Bronchial epithelial cell (primary cell): ENCODE measurements at places on chromosomes 11 and 22. TPM values are rescaled to one million over a fixed set of nuclear protein-coding genes. Genes with fewer than 3 reads are reported as not detected.
A peak's percentile ranks its signal among the peaks of the same experiment; 100 is the strongest.

Gene SOX10
- total RNA-seq, result not detected in 2 replicates

Gene CNIH2
- total RNA-seq, result not detected in 2 replicates

DNA sequence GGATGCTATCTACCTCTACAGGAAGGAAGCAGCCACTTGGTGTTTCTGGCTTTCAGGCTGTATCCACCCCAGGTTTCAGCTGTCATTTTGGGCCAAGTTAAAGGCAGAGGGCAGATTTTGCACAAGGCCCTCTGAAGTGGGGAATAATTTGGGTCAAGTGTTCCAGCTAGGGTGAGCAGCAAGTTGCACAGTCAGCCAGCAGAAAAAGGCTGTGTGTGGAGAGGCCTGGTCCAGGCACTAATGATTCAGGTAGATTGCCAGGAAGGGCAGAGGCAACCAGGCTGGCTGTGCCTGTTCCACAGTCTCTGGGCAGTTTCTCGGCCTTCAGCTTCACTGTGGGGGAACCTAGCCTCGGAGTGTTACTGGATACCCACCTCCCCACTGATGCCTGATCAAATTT lies 8.6 kb upstream of the ELF5 start:
- no peak for DNase-seq

DNA sequence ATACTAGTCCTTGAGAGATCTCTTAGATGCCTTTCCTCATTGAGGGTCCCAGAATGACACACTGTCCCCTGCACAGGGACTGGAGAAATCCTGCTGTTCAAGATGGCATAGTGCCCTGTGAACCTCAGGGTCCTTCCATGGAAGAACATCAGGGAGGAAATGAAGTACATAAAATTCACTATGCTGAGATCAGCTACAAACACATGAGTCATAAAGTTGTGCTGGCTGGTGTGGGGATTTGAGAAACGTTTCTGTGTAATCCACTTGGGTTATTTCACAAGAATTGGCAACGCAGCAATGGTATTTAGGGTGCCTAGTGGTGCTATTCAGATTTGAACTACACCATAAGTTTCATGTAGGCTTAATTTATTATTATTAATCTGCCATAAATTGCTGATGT lies 174.4 kb downstream of the MAML2 start:
- DNase-seq, result peak; percentile 92

- no peak for DNase-seq
Observed at GRCh38 chr11:37574361-37574760, 976.3 kb upstream of the RAG2 start.

GRCh38 chr22:40367342-40367741 lies 3.1 kb upstream of the SGSM3 start:
- DNase-seq, result no peak

DNA sequence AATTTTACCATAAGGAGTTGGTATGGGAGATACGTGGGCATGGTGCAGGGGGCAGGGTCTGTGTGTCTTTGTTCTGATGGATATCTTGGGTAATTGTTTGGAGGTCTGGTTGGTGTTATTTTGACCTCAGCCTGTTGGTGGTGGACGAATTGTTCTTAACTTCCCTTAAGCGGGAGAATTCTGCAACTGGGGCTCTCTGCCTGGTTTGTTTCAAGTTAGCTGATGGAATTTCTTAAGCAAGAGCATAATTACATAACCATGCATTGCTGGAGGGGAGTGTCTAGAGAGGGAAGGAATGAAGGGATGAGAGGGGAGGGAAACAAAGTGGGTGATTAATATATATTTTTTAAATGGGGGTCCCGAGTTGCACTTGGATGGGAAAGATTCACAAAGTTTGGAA lies 908.5 kb upstream of the RAG2 start:
- no peak for DNase-seq

GRCh38 chr11:34333787-34334186 lies 24.0 kb downstream of the ABTB2 start:
- DNase-seq, result no peak

DNA sequence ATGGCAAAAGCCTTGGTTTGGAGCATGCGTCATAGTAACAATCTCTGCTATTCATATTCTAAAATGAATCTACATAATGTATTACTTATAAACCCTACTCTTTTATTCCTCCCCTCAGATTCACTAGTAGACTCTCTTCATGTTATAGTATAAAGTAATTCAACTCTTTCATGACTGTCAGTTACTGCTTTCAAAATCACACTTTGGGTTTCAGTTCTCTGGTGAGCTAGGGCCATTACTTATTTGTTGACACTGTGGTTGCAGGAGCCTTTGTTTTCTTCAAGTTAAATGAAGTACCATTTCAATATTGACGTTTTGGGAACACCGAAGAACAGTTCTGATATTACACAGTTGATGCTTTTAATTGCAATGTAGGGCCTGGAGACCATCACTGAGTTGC lies 378.4 kb downstream of the DDX10 start:
- DNase-seq, result no peak

DNA sequence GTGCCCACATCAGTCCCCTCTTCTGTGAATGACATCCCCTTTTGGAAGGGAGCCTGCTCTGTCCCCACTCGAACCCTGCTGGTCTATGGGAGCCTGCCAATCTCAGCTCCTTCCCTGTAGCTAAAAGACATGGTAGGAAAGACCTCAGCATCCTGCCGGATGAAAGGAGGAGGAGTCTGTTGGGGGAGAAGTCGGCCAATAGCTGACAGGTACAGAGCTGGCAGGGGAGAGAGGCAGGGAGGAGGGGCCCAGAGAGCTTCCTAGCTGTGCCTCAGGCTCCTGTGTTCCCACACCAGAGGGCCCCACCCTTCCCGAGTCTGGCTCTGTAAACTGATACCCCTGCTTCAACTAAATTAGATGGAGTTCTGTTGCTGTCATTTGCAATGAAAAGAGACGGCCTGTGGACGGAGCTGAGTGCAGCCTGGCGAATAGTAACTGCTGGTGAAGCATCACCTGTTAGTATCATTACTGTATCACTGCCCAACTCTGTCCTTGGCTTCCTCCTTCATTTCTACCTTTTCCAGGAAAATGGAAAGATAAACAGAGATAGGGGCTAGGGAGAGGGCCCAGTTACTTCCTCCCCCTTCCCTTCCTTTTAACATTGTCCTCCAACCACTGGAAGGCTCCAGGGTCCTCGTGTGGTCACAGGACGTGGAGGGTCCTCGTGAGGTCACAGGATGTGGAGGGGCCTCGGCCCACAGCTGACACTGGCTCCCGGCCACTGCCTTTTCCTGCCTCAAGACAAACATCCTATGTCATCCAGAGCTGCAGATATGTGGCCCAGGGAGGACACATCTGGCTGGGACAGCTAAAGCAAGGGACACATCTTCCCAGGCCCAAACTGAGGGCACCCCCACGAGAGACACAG lies 15.1 kb downstream of the FXYD6 start:
- DNase-seq, result peak; percentile 22

DNA sequence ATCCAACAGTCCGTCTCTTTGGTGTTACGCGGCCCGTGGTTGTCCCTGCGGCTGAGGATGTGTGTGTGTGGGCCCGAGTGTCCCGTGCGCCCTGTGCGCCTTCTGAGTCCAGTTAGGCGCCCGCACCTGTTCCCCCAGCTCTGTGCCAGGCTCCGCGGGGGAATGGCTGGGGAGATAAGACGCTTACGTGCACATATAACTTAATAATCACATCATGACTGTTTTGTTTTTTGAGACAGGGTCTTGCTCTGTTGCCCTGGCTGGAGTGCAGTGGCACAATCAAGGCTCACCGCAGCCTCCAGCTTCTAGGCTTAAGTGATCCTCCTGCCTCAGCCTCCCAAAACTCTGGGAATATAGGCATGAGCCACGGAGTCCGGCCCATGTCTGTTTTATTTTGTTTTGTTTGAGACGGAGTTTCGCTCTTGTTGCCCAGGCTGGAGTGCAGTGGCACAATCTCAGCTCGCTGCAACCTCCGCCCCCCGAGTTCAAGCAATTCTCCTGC lies 817 bp downstream of the ARL2 start:
- no peak for DNase-seq
